Kidney (tissue), 22 donors: ENCODE measurements at places on chromosomes 3 and 15.

- DNase-seq, result no peak
Measured at GRCh38 chr3:160557571-160557970, 7.8 kb downstream of the KPNA4 start.

DNA sequence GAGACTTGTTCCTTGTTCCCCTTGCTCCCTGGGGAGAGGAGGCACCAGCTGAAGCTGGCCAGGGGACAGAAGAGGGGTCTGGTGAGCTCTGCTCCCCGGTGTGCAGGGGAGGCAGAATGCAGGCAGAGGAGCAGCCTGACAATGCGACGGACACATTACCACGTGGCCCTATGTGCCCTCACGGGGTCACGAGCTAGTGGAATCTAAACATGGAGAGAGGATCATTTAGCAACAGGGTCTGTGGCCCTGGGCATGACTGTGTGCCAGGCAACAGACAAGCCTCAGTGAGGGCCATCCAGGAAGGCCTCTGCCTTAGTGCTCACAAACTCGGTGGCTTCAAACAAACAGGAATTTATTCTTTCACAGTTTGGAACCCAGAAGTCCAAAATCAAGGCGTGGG, 8.5 kb upstream of the MUC4 start:
- peak; percentile 63 for DNase-seq

GRCh38 chr3:933326-933725, 159.5 kb upstream of the CNTN6 start:
- DNase-seq, result no peak

GRCh38 chr15:71093054-71094024, 21.9 kb upstream of the THSD4 start:
- no peak for DNase-seq

DNA sequence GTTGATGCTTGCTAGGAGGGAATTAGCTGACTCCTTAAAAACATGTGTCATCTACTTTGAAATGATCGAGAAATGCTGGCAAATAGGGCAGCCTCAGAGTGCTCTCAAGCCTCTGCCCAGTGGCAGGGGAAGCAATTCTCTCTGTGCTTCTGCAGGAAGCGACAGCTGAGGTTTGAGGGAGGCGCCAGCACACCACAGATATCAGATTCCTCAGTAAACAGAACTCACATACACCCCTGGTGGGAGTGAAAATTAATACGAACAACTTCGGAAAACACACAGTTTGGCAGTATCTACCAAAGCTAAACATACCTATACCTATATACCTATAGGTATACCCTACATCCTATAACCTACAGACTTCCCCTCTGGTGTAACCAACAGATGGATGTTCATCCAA, 61.3 kb downstream of the NSMCE3 start:
- peak; percentile 85 for DNase-seq

GRCh38 chr15:66941108-66941711, 124.2 kb upstream of the SMAD3 start:
- DNase-seq, result no peak

GRCh38 chr3:67937498-67938118, 283.2 kb upstream of the SUCLG2 start:
- no peak for DNase-seq

- no peak for DNase-seq
Measured at GRCh38 chr15:66067687-66068086, 185.9 kb downstream of the MEGF11 start.

GRCh38 chr15:101497484-101498034, 8.1 kb upstream of the PCSK6 start:
- DNase-seq, result no peak

GRCh38 chr3:114962189-114962588, 184.9 kb downstream of the ZBTB20 start:
- DNase-seq, result no peak

DNA sequence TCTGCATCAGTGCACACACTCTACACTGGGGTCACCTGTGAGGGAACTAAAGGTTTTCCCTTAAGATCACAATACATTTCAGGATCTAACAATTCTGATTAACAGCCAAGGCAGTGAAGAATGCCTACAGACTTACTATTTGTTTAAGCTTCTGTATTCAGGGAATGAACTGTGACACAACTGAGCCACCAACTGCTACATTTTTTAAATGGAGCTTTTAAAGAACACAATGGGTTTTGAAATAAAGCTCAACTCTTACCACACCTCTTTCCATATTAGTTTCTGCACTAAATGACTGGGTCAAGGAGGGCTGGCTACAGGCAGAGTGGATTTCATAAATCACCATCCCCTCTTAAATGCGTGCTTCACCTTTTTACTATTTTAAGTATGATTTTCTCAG, 100.2 kb downstream of the TMCC1 start:
- DNase-seq, result no peak

DNA sequence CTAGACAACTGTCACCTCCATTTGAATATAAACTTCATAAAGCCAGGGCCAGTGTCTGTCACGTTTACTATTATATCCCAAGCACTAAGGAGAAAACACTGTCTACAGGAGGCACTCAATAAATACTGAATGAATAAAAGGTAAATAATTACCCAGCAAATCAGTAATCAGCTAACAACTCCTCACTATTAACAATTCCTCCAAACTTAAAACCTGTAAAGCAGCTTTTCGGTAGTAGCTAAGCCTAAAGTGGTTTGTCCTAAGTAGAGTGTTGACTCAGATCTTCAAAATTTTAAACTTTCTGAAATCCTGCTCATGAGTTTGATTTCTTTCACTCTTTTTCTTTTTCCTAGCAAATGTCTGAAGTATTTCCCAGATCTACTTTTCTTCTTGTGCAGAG, 39.9 kb downstream of the C3orf80 start:
- DNase-seq, result no peak

- DNase-seq, result peak; percentile 63
Measured at GRCh38 chr3:56970461-56970879, 90.0 kb upstream of the SPATA12 start.

GRCh38 chr15:93288728-93289294, 199.8 kb upstream of the RGMA start:
- DNase-seq, result no peak

GRCh38 chr3:107665351-107665750, 142.6 kb downstream of the BBX start:
- DNase-seq, result no peak

GRCh38 chr15:45441686-45442085, 63.3 kb upstream of the GATM start:
- DNase-seq, result peak; percentile 33

DNA sequence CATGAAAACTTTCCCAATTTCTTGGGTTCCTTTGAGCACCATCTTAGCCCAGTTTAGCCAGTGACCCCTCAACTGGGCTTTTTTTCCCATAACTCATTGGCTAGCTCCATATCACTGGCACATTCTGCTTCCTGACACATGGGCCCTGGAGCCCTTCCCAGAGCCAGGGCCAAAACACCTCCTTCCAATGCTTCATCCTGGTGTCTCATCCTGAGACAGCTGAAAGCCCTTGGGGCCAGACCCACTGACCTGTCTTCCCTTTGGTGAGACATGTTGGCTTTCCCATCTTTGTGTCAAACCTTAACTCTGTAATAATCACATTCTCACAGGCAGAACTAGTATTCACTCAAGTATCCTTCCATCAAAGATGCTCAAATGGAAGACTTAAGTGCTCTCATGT, 82.6 kb upstream of the SMAD3 start:
- no peak for DNase-seq

DNA sequence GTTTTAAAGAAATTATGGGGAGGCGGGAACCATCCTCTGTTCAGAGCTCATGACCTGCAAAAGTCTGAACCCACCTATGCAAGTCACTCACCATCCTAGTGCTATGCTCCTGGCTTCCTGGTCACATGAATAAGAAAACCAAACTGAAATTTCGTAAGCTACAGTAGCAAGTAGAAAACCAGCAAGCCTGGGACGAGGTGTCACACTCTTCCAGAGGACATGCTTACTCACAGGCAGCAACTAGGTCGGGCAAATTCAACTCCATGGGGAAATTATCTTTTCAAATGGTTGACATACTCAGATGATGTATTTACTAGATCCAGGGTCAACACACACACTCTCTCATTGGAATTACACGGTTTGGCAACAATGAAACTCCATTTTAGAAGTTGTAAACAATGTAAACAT, 31.3 kb downstream of the LDHAL6B start:
- no peak for DNase-seq
